NCI-H1694 (cell line): ENCODE measurements at places on chromosomes 1 and 21.
A peak's percentile ranks its signal among the peaks of the same experiment; 100 is the strongest.

DNA sequence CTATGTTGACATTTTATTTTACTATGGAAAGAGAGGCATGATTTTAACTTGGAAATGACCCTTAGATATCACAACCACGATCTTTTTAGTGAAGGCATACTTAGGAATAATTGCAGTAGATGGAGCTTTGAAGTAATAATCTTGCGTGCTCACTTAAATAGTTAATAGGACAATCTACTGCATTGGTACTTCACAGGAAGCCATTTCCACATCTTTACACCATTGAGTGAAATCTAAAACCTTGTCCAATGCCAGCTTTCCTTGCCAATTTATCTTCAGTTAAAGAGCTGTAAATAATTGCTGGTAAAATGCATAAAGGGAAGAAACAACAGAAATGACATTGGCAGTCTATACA, 586.3 kb downstream of the ADGRL2 start:
- no peak for DNase-seq

DNA sequence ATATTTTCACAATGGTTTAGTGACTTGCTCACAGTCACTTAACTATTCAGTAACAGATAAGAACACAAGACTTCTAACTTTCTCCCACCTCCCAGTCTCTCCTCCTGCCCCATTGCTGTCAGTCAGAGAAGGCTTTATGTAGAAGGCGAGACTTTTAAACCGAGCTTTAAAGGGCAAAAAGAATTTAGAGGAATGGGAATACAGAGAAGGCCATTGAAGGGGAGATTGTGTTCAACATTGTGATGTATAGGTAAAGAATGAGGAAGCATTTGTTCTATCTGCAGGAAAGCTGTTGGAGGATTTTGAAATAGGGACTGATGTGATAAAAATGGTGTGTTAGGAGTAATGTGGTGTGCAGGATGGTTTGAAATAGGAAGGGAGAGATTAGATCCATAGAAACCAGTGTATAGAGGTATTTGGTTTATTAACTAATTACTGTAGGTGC, 7.3 kb downstream of the POU2F1 start:
- no peak for DNase-seq

- no peak for DNase-seq
Measured at GRCh38 chr1:166843769-166844596, 4.7 kb downstream of the POGK start.

GRCh38 chr1:107683683-107684082, 281.3 kb downstream of the VAV3 start:
- DNase-seq: no peak

GRCh38 chr1:145730900-145731299, 11.6 kb downstream of the CD160 start:
- DNase-seq: no peak

DNA sequence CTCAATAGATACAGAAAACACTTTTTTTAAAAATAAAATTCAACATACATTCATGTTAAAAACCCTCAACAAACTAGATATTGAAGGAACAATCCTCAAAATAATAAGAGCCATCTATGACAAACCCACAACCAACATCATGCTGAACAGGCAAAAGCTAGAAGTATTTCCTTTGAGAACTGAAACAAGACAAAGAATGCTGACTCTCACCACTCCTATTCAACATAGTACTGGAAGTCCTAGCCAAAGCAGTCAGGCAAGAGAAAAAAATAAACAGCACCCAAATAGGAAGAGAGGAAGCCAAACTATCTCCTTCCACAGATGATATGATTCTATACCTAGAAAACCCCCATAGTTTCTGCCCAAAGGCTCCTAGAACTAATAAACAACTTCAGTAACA, 46.2 kb upstream of the IVNS1ABP start:
- no peak for DNase-seq

DNA sequence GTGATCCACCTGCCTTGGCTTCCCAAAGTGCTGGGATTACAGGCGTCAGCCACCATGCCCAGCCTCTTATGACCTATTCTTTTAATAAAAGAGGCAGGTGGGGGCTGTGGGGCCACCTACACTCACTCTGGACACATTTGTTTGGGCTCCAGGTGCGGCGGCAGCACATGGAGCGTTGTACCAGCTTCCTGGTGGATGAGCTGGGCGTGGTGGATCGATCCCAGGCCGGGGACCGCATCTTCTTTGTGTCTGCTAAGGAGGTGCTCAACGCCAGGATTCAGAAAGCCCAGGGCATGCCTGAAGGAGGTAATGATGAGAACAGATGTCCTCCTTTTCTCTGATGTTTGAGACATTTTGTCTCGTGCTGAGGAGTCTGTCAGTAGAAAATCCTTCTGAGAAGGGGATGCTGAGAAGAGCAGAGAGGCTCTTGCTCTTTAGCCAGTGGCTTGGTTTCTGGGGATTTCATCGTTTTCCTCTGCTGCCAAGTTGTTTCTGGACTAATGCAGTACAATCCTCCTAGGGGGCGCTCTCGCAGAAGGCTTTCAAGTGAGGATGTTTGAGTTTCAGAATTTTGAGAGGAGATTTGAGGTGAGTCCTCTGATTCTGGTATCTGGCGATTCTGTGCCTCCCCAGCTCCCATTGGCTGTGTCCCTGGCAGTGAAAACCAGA, 17.9 kb upstream of the MIIP start:
- DNase-seq: peak; percentile 22

GRCh38 chr1:59116920-59117542, 179.9 kb upstream of the FGGY start:
- no peak for DNase-seq

DNA sequence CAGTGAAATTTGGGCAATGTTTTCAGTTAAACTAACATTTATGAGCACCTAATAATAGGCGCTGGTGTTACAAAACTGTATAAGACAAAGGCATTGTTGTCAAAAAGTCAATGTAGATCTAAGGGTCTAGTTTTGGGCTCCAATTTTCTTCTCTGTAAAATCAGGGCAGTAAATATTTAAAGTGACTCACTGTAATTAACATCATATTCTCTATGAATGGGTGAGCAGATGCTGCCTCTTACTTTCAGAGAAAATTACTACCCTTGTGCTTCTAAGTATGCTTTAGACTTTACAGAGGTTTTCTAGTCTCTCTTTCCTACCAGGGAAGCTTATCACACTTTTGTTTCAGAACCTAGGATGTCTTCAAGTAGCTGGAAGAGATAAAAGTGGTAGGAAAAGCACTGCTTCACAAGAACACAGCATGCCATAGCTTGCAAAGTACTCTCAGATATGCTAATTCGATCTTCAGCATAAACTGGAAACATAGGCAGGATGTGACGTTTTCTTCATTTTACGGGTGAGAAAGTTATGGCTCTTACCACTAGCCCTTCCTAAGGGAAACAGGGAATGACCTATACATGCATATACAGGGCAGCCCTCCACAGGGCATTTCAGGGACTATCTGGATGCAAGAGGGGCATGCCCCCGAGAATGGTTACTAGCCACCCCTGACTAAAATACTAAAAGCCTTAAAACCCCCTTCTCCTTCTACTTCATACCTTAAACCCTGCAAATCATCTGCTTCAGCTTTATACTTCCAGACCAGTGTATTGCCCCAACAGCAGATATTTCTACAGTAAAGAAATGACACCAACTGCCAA, 2.6 kb downstream of the C1orf116 start:
- no peak for DNase-seq

DNA sequence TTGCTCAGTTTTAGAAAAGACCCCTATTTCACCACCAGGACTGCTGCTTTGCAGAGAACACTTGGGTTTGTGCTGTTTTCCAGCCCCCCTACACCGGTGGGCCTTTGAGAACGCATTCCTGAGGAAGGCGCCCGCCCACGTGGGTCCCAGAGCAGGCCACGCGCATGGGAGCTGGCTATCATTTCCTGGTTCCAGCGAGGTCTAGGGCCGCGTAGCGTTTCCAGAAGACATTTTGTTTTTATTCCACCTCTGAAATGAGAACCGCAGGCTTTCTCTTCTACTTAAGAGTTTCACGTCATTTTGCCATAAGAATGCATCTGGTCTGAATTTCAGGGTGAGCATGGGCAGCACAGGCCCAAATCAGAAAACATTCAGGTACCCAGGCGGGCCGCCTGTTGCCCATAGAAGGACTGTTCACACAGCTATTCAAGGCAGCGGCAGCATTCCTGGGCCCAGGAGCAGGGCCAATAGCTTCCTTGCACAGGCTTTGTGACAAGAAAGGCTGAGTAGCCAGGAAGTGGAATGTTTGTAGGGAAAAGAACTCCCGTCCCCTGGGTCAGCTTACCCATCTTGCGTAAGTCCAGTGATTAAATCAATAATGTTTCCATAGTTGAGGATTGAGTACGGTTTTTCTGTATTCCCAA, 1.4 kb upstream of the KLHL21 start:
- no peak for DNase-seq
